Renal cortex interstitium (tissue), 15 donors: ENCODE measurements at places on chromosomes 7 and 10.

DNA sequence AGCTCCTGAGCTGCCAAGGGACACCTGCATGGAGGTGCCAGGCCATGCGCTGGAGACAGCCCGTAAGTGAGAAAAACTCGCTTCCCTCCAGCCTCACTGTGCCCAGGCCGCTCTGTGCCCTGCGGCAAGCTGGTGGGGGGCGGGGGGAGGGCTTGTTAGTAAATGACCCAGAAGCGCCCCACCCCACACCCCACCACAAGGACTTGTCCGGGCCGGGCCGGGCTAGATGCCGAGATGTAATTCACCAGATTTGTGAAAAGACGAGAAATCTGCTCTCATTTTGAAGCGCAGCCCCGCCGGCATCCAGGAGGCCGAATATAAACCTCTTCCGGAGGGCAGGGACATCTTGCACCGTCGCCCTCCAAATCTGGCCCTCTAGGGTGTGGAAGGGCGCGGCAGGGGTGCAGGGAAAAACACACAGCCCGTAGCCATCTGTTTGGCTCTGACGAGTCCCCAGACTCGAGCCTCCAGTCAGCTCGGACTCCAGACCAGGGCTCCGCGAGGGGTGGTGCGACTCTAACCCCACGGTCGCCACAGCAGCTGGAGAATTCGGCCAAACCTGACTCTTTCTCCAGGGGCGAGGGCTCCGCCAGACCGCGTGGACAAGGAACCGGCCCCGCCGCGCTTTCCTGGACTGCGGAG, 14.8 kb downstream of the TLX1 start:
- DNase-seq, result no peak

- DNase-seq, result no peak
Measured at GRCh38 chr10:122630526-122630925, 69.1 kb downstream of the C10orf120 start.

DNA sequence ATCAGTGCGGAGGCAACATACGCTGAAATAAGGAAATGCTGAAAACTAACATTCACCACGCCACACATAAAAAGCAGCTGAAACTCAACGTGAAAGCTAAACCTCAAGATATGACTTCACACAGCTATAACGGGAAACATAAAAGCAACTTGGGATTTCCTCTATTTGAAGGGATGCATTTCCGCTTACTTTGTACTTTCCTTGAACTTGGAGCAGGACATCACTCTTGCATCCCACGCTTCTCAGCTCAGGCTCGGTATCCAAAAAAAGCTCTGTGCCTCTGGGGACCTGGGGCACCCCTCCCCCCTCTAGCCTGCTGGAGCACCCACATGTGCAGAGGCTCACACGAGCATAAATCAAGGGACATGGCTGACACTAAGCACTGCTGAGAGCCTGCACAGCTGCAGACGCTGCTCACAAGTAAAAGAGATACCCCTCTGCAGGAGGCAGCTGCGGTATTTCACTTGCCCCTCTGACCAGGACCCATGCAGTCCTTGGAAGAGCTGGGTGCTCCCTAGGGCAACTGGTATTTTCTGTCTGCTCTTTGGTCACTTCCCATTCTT, 34.2 kb downstream of the PARD3 start:
- peak; percentile 42 for DNase-seq

- no peak for DNase-seq
Measured at GRCh38 chr7:27171325-27171636, 2.8 kb downstream of the HOXA10 start.

- DNase-seq, result no peak
Measured at GRCh38 chr10:28738200-28738599, 60.9 kb downstream of the BAMBI start.

DNA sequence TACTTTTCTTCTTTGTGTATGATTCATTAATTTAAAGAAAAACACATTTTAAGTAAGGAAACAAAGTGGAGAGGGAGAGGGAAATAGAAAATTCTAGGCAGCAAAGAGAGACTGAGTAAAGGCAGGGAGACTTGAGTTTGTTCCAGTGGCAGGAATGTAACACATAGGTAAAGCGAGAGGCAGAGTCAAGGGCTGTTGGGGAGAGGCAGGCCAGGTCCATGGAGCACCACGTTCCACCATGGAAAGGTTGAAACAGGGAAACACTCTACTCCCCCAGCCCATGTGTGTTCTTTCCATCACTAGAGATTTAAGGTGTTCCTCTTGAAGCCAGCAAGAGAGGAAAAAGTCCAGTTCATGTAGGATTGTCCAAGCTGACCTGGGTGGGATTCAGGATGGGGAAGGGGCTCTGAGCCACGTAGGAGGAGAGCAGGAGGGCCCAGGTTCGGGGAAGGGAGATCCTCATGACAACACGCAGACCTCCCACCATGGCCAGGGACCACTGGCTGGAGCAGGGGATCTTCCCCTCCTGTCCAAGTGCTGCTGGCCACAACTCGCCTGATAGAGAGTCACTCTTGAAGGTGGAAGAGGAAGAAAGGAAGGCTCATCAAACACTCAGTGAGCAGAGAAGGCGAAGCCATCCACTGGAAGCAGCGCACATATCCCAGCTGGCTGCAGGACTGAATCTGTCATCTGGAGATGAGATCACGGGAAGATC, 666.4 kb upstream of the MKI67 start:
- DNase-seq, result no peak

- DNase-seq, result no peak
Measured at GRCh38 chr7:132075515-132075914, 500.8 kb downstream of the PLXNA4 start.

GRCh38 chr7:129569811-129570215, 41.7 kb upstream of the NRF1 start:
- DNase-seq, result no peak

GRCh38 chr10:51344371-51344770, 270.1 kb downstream of the PRKG1 start:
- DNase-seq, result no peak

GRCh38 chr7:98420966-98421612, 20.2 kb upstream of the BAIAP2L1 start:
- DNase-seq, result peak; percentile 69

DNA sequence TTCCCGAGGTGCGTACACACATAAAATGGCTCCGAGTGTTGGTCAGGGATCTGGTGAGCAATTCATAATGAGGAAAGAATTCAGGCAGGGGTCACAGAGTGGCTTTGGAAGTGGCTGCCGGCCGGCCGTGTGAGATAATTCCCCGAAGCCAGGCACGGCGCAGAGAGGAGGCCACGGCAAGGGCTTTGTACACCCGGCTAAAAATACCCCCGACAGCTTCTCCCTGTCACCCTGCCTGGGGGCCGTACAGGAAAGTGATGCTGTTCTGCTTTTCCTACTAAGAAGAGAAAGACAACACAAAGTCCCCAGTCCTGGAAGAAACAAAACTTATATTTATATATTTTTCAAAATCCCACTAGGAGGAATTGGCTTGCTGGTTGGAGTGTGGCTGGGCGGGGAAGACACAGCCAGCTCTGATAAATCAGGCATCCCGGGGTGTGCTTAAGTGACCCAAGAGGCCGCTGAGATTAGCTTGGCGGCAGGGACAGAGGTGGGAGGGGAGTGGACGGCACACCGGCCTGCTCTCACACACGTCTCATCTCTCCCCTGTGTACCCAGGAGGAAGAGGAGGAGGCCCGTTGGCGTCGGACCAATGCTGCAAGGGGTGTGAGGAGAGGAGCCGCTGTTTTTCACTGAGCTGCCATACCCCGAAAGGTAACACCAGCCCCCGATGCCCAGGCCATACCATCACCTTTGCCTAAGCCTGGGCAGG, 70.5 kb downstream of the ZMIZ1 start:
- DNase-seq, result no peak

- DNase-seq, result no peak
Measured at GRCh38 chr10:71975087-71975870, 11.1 kb downstream of the CHST3 start.

- no peak for DNase-seq
Measured at GRCh38 chr10:8405596-8405995, 351.1 kb downstream of the GATA3 start.

- no peak for DNase-seq
Measured at GRCh38 chr7:8175929-8176369, 86.0 kb downstream of the ICA1 start.

DNA sequence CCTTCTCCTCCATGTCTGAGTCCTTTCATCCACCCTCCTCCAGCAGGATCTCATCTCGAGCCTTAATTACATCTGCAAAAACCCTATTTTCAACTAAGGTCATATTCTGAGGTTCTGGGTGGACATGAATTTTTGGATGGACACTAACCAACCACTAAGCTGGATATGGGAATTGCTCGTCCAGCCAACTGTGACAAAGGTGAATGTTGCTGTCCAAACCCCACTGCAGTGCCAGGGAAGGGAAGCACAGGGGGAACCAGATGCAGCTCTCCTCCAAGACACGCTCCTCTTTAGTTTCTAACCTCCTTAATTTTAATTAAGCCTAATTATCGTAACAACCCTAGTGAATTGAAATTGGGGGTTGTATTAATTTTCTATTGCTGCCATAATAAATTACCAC, 65.1 kb upstream of the EBF3 start:
- DNase-seq, result no peak

- no peak for DNase-seq
Measured at GRCh38 chr10:24541239-24541753, 182.4 kb downstream of the ARHGAP21 start.

DNA sequence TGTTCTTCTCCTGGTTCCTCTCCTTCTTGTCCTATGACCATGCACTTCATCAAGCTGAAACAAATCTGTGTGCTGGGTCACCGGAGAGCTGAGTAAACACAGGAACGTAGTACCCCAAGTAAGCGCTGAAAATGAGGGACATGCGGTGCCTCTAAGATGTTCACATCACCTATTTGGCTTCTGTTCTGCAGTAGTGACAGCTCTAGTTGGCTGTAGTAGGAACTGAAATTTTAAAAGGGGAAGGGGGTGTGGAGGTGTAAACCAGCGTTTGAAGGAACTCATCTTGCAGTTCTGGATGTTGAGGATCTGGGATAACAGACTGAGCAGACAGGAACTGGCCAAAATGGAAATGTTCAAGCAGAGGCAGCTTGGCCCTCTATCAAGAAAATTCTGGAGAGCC, 85.2 kb downstream of the WNT2 start:
- no peak for DNase-seq

DNA sequence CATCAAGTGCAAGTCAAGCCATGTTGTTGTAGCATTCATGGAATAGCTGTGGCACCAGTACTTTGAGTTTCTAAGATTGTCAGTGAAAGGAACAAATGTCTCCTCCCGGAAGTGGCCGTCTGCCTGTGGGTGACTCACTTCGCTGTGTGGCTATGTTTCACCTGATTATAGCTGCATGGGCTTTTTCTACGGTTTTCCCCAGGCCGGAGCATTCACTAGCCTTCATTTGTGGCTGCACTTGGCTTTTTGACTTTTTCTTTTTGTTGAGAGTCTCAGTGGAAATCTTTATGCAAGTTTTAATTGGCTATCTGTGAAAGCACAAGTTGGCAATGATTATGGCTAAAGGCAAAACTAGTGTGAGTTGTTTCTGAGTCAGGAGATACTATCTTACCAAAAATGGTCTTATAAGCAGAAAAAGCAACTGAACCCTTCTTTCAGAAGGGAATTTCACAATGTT, 35.0 kb downstream of the SRI start:
- no peak for DNase-seq

DNA sequence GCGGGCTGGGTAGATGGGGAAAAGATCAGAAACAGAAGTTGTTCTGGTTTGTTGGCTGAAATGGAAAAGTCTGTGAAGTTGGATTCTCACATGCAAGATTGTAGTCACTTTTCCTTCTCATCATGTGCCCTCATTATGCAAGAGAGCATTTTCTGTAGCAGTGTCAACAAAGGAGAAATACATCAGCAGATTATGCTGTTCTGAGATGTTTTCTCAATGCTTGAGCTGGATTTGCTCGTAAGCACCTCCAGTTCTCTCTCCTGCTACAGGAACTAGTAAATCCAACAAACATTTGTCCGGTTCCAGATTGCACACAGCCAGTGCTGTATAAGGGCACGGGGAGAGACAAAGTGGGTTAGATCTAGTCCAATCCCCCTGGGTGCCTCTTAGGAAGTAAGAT, 90.0 kb downstream of the GATA3 start:
- DNase-seq, result no peak

DNA sequence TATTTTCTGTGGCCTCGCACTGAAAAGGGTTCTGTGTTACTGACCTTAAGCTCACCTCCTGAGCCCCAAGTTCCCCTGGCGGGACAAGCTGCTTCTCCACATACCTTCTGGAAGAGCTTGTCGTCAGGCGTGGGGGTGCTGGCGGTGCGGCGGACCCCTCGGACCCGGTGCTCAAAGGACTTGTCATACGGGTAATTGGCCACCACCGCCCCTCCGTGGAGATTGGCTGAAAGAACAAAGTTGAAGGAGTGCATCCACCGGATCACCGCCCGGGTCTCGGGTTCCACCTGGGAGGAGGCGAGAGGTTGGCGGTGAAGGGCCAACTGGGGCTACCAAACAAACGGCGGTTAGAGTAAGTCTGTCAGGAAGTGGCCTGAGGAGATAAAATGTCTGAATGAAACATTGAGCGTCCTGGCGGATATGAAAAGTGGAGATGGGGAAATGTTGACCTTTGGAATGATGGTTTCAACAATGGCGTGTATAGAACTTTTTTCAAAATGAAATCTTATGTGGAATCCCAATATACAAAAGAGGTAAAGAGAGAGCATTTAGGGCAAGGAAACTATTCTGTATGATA, 16.5 kb downstream of the CPN1 start:
- DNase-seq, result no peak

DNA sequence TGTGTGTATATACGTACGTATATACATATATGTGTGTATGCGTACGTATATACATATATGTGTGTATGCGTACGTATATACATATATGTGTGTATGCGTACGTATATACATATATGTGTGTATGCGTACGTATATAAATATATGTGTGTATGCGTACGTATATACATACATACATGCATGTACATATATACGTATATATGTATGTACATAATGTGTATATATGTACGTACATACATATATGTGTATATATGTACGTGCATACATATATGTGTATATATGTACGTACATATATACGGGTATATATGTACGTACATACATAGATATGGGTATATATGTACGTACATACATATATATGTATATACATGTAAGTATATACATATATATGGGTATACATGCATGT, 332.1 kb downstream of the CRPPA start:
- DNase-seq, result no peak

GRCh38 chr7:114375907-114376306, 38.7 kb upstream of the FOXP2 start:
- no peak for DNase-seq

DNA sequence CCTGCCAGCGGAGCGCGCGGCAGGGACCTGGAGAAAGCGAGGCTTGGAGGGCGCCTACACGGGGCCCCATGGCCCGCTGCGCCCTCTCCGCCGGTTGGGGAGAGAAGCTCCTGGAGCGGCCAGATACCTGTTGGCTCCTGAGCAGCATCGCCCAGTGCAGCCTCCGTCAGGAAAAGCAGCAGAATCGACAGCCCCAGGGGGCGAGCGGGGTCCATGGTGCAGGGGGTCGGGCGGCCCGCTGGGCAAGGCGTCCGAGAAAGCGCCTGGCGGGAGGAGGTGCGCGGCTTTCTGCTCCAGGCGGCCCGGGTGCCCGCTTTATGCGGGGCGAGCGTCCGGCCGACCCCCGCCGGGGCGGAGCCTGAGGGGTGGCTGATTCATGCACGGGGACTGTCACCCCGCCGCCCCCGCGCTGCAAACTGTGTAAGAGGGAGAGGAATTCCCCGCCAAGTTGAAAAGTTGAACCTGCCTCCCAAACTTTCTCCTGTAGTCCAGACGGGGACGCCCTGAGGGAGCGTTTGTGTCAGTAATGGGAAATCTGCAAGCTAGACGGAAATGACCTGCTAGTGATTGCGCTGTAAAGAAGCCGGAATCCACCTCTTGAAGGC, at the start of gene TFPI2:
TSS of gene TFPI2 (minus strand) at position 290 of the 605 bp plus-strand sequence. CDS start at position 215, 75 bp downstream.
- DNase-seq, result peak; percentile 45
